ENCODE measurements at places on chromosomes 12 and 14. TPM values are rescaled to one million over a fixed set of nuclear protein-coding genes. Genes with fewer than 3 reads are reported as not detected.

GRCh38 chr12:6768990-6769389 is 2.8 kb downstream of the PTMS start:
- peak; percentile 53 for DNase-seq

DNA sequence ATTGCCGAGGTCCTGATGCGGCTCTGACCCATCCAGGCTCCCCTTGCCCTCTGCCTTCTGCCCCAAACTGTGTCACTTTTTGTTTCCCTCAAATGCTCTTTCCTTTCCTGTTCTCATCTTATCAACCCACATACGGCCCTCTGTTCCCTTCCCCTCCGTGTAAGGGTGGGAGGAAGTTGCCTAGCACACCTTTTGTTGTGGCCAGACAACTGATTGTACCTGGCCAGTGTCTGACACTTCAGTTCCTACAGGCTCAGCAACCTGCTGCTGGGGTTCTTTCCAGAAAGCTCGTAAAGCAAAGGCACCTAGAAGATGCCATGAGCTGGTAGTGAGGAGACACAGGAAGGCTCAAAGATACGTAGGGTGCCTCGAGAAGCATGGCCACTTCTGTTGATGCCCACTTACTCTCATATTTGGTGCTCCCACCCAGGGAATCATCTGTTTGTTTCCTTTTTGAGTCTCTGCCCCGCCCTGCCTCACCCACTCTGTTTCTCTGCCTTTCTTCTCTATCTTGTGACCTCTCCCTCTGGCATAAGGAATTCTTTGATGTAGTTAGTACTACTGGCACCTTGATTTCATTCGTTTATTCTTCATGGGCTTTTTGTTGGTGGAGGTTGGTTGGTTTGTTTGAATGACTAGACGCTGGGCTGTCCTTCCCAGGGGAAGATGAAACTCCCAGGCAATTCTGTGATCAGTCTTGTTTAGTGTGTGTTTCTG is 152.4 kb upstream of the FKBP4 start:
- DNase-seq, result no peak

- no peak for DNase-seq
These were observed 20.1 kb upstream of the RTN1 start for GRCh38 chr14:59890676-59891075.

DNA sequence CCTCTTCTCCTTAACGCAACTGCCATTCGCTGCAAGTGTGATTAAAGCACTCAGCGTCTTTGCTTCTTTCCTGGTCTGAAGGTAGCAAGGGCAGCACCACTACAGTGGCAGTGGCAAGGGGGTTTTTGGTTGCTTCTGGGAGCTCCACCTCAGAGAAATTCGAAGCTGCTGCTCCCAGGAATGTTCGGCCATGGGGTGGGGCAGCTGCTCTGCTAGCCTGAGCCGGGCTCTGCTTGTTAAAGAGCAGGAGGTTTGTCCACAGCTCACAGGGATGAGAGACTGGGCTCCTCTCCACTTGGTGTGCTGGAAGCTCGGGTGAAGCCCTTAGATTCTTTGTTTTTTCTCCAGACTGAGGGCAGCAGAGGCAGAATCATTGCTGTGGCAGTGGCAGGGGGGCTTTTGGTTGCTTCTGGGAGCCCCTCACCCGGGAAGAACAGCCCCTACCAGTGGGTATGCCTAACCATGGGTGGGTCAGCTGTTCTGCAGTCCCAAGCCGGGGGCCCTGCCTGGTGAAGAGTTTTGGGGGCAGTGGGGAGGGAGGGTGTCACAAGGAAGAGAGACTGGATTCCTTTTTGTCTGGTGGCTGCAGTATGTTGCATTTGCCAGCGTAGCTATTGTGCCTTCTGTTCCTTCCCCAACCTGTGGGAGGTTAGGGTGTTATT is 340.2 kb downstream of the AEBP2 start:
- peak; percentile 36 for DNase-seq

DNA sequence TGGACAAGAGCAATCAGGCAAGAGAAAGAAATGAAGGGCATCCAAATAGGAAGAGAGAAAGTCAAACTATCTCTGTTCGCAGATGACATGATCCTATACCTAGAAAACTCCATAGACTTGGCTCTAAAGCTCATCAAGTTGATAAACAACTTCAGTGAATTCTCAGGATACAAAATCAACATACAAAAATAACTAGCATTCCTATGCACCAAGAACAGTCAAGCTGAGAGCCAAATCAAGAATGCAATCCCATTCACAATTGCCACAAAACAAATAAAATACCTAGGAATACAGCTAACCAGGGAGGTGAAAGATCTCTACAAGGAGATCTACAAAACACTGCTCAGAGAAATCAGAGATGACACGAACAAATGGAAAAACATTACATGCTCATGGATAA is 417.5 kb upstream of the ATP2B1 start:
- no peak for DNase-seq

GRCh38 chr14:71244341-71244740 is 337.1 kb downstream of the PCNX1 start:
- no peak for DNase-seq

- peak; percentile 23 for DNase-seq
These were observed 172.0 kb upstream of the FRMD6 start for GRCh38 chr14:51479584-51480325.

DNA sequence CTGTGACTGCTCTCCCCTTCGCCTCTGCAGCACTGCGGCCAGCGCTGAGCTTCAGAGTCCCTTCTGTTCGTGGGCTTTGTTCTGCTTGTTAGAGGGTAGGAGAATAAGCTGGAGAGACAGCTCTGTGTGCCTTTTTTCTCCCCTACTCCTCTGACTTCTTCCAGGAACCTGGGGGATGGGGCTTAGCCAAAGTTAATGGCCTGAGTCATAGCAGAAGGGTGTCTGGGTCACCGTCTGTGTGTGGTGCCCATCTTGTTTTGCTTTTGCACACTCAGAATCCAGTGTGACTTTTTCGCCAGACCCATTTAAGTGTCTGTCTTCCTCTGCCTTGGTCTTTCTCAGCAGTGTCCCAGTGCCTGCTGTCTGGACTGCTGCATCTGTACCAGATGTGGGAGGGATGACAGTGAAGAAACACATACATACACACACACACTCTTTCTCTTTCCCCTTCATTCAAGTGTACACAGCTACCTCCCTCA is 3.0 kb downstream of the KIF5A start:
- DNase-seq, result no peak

DNA sequence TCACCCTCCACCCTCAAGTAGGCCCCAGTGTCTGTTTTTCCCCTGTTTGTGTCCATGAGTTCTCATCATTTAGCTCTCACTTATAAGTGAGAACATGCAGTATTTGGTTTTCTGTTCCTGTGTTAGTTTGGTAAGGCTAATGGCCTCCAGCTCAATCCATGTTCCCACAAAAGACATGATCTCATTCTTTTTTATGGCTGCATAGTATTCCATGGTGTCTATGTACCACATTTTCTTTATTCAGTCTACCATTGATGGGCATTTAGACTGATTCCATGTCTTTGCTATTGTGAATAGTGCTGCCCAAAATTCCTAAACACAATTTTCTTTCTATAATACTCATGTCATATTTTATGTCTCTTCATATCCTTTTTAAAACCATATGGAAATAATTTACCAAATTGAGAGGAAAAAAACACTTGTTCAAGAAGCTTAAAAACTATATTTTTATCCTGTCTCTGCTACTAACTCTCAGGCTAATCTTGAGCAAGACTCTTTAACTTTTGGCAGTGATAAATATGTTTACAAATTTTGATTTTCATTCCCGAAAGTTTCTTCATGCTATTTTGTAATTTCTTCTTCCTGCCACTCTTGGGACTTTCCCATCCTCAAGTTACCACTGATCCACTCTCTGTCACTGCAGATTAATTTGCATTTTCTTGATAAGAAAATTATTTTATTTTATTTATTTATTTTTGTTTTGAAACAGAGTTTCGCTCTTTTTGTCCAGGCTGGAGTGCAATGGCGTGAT is 28.0 kb upstream of the OSBPL8 start:
- no peak for DNase-seq

GRCh38 chr14:81164167-81164774 is 56.5 kb downstream of the GTF2A1 start:
- no peak for DNase-seq

DNA sequence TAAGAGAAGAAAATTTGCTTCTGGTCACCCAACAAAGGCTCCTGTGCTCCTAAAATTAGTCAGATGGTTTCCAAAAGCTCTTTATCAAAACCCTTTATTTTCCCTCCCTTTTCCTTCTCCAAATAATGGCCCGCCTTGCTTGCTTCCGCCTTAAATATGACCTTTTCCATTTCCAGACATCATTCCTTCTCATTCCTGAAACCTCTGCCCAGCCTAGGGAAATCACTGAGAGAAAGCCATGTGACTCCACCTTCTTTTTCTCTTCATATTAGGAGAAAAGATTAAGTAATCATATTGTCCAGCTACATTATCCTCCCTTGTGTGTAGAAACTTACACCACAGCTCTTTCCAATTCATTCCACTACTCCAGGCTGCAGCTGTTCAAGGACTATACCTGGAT is 75.7 kb upstream of the GPHB5 start:
- no peak for DNase-seq

DNA sequence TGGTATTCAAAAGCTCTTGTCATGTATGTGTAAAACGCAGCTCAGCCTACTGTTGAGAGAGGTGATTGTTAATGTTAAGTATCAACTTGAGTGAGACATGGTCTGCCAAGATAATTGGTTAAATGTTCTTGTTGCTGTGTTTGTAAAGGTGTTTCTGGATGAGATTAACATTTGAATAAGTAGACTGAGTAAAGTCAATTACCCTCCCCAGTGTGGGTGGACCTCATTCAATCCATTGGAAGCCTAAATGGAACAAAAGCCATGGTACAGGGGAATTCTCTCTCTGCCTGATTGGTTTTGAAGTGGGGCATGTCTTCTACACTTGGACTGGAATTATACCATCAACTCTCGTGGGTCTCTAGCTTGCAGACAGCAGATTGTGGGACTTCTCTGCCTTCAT is 63.8 kb upstream of the RERGL start:
- no peak for DNase-seq

- DNase-seq, result no peak
These were observed 18.2 kb upstream of the IRF2BPL start for GRCh38 chr14:77046721-77047120.

- no peak for DNase-seq
These were observed 78.6 kb upstream of the PLEKHG7 start for GRCh38 chr12:92624236-92624635.

DNA sequence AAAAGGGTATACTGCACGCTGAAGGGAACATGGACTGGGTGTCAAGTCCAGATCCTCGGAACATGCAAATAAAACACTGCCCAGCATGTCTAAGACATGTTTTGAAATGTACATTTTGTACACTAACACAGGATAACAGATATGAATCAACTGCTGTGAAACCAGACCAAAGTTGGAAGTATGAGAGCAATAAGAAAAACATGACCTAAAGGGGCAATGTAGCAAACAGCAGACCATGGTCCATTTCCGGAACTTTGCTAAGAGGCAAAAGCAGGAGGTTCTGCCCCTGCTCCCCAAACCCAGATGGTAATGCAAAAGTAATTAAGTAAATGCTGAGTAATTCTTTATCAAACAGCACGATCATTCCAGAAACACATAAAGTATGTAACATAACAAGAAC is 125.2 kb downstream of the SLC25A21 start:
- no peak for DNase-seq

DNA sequence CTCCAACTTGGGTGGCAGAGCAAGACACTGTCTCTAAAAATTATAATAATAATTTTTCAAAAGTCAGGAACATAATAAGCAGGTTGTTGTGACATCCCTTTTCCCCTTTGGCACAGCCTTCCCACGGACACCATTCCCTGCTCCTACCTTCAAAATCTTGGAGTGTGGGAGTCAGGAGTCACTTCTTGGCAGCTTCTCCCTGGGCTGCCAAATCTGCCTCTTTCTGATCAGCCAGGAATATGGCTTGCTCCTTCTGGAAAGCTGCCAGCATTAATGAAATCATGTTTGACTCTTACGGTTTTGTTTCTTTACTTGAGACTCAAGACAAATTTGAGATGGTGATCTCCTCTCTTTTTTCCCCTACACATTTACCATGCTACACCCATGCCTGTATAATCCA is 391.4 kb upstream of the SYT1 start:
- DNase-seq, result no peak

- DNase-seq, result no peak
These were observed 2.2 kb downstream of the PCBP2 start for GRCh38 chr12:53453953-53454640.

DNA sequence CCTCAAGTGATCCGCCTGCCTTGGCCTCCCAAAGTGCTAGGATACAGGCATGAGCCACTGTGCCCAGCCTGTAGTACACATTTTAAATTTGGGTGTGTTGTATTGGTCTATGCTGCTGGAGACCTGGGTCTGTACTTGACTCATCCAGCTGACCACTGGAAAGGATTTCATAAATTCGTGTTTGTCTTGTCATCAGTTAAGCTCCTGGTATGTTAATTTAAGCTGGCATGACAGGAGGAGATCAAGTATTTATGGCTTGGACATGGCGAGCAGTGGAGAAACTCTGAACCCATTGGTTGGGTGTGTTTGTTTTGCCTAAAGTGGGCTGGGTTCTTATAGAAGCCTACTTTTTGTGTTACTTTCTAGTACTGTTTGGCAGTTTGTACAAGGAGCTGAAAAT is 24.2 kb downstream of the YY1 start:
- DNase-seq, result no peak

DNA sequence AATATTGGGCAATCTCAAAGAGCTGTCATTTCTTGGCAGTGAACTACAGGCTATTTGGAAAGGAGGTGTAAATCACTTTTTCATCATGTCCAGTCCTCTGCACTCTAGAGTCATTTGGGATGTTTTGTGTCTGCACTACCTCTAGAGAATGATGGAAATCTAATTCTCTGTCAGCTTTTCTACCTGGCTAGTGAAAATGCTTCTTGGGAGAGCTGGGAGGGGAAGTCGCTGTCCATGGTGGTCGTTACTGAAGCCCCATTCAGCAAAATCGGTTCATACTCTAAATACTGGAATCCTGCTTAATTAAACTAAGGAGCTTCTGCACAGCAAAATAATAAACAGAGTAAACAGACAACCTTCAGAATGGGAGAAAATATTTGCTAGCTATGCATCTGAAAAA is 251.8 kb downstream of the APAF1 start:
- no peak for DNase-seq

GRCh38 chr12:80943338-80943737 is 5.6 kb upstream of the LIN7A start:
- DNase-seq, result no peak

- no peak for DNase-seq
These were observed 2.1 kb downstream of the SOX5 start for GRCh38 chr12:23947395-23947794.

- DNase-seq, result no peak
These were observed 3.5 kb downstream of the CDKN1B start for GRCh38 chr12:12720672-12721161.

- DNase-seq, result peak; percentile 85
These were observed 12.0 kb upstream of the TRPV4 start for GRCh38 chr12:109844983-109845823.

GRCh38 chr14:105026033-105026785 is 5.3 kb upstream of the CDCA4 start:
- no peak for DNase-seq

The ZFHX2 gene
- 0.74 TPM for total RNA-seq

The ITPK1 gene
- total RNA-seq, result 112 TPM

The VSIG10 gene
- total RNA-seq, result 12.1 TPM

The EXOC3L4 gene
- 0.66 TPM for total RNA-seq

The DGKA gene
- 6.5 TPM for total RNA-seq

The ACYP1 gene
- 14.0 TPM for total RNA-seq

The CATSPERB gene
- total RNA-seq, result 0.99 TPM

The LRIG3 gene
- total RNA-seq, result 4.5 TPM

The TMEM106C gene
- total RNA-seq, result 48.1 TPM

The PAPLN gene
- 1.2 TPM for total RNA-seq

The COX8C gene
- total RNA-seq, result 1.3 TPM

The TSHR gene
- total RNA-seq, result not detected

The ACRBP gene
- 1.4 TPM for total RNA-seq

The EP400 gene
- total RNA-seq, result 15.3 TPM

The RNASE4 gene
- 9.0 TPM for total RNA-seq

The GDF3 gene
- 0.19 TPM for total RNA-seq

The CREBL2 gene
- total RNA-seq, result 14.9 TPM
